Stomach (tissue), 19 donors: ENCODE measurements at places on chromosomes 7 and 10. TPM values are rescaled to one million over a fixed set of nuclear protein-coding genes. Genes with fewer than 3 reads are reported as not detected.

GRCh38 chr7:39085590-39086049, 107.9 kb downstream of the POU6F2 start:
- no peaks in the 10 kb centered on the region for H3K4me1 ChIP-seq
- peak overlapping the region; percentile 1 for H3K4me3 ChIP-seq
- no peak overlapping the region for H3K27ac ChIP-seq
- no peaks in the 10 kb centered on the region for H3K36me3 ChIP-seq
- DNase-seq, result no peak

- no peaks in the 10 kb centered on the region for H3K27me3 ChIP-seq
- no peak overlapping the region for H3K4me3 ChIP-seq
- peaks cover 29% of the 10 kb centered on the region for H3K4me1 ChIP-seq
- H3K36me3 ChIP-seq, result no peaks in the 10 kb centered on the region
Measured at GRCh38 chr10:22618078-22618785, 96.1 kb downstream of the PIP4K2A start.

DNA sequence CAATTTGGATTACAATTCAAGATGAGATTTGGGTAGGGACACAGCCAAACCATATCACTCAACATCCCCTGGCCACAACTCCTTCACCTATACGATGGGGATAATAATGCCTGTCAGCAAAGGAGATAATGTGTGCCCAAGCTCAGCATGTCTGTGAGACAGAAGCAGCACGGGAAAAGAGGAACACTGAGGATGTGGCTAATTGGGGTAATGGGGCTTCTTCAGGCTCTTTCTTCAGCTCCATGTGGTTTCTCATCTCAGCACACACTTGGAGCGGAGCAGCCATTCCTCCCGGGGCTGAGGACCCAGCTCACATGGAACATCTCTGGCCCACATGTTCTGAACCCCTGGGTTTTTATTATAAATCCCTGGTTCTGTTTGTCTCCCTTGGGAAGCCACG, 136.0 kb upstream of the NAMPT start:
- no peak for DNase-seq
- no peaks in the 10 kb centered on the region for H3K36me3 ChIP-seq
- H3K4me1 ChIP-seq, result peaks cover 38% of the 10 kb centered on the region

The PLXNA4 gene
- 12.8 TPM for total RNA-seq

- H3K36me3 ChIP-seq, result peaks cover 14% of the 10 kb centered on the region
- no peak overlapping the region for H3K27ac ChIP-seq
- peaks cover 21% of the 10 kb centered on the region for H3K4me1 ChIP-seq
- no peak for DNase-seq
- no peak overlapping the region for H3K4me3 ChIP-seq
Measured at GRCh38 chr10:132611026-132611910, 73.7 kb downstream of the INPP5A start.

DNA sequence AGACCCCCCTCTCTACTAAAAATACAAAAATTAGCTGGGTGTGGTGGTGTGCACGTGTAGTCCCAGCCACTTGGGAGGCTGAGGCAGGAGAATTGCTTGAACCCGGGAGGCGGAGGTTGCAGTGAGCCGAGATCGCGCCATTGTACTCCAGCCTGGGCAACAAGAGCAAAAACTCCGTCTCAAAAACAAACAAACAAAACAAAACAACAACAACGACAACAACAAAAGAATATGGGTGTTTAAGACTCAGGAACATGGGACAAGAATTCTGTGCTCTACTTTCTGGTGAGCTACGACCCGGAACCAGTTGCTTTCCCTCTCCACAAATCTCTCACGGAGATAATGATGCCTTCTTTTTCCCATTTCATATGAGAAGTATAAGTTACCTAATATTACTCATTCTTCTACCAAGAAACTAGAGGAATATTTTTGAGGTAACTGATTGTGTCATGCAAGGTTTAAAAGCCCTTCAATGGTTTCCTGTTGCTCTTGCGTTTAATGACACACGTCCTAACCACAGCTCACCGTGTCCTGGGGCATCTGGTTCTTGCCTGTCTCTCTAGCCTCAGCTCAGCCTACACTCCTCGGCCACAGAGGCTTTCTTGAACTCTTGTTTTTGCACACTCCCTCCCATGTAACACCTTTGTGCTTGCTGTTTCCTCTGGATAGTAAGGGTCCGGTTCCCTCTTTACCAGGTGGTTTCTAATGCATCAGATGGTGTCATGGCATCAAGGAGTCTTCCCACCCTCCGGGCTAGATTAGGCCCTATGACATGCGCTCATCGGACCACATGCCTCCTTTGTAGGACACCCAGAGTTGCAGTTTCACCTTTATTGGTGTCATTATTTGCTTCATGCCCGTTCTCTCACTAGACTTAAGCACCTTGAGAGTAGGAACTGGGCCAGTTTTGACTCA, 67.5 kb downstream of the PFKFB3 start:
- H3K36me3 ChIP-seq, result no peaks in the 10 kb centered on the region
- no peak overlapping the region for H3K4me3 ChIP-seq

The JMJD1C gene
- 26.4 TPM for total RNA-seq

DNA sequence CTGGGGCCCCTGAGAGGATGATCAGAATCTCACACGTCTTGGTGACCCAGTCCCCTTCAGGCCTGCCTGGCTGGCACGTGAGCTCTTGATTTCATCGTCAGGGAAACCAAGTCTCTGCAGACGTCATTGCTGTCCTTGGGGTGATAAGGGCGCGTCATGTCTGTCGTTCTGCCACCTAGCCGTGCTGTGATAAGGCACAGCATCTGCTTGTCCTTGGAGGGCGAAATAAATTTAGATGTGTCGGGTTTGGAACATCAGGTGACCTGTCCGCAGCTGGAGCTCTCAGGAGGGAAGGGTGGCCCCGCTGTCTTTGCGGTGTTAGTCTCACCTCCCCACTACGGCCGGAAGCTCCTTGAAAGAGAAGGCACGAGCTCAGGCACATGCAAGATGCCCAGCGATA, 129.2 kb downstream of the GRK5 start:
- H3K27me3 ChIP-seq, result no peaks in the 10 kb centered on the region
- peaks cover 7% of the 10 kb centered on the region for H3K4me1 ChIP-seq
- no peak overlapping the region for H3K4me3 ChIP-seq
- DNase-seq, result no peak
- peaks cover 21% of the 10 kb centered on the region for H3K36me3 ChIP-seq
- no peak overlapping the region for H3K27ac ChIP-seq

GRCh38 chr7:150971242-150972022, 6.7 kb downstream of the KCNH2 start:
- H3K27ac ChIP-seq, result peak overlapping the region; percentile 56
- H3K4me3 ChIP-seq, result no peak overlapping the region
- DNase-seq, result no peak
- H3K27me3 ChIP-seq, result peaks cover 29% of the 10 kb centered on the region

- no peak for DNase-seq
- no peak overlapping the region for H3K27ac ChIP-seq
- H3K27me3 ChIP-seq, result no peaks in the 10 kb centered on the region
Measured at GRCh38 chr7:71826141-71826540, 586.0 kb downstream of the CALN1 start.

The MYOZ1 gene
- not detected for total RNA-seq

The DLX6 gene
- total RNA-seq, result not detected

The PRSS58 gene
- total RNA-seq, result not detected

The KEL gene
- total RNA-seq, result not detected

- no peak overlapping the region for H3K27ac ChIP-seq
- H3K4me1 ChIP-seq, result no peaks in the 10 kb centered on the region
- H3K36me3 ChIP-seq, result peaks cover 20% of the 10 kb centered on the region
- no peaks in the 10 kb centered on the region for H3K27me3 ChIP-seq
- DNase-seq, result no peak
- no peak overlapping the region for H3K4me3 ChIP-seq
Measured at GRCh38 chr7:75010036-75010435, 45.5 kb downstream of the CASTOR2 start.

DNA sequence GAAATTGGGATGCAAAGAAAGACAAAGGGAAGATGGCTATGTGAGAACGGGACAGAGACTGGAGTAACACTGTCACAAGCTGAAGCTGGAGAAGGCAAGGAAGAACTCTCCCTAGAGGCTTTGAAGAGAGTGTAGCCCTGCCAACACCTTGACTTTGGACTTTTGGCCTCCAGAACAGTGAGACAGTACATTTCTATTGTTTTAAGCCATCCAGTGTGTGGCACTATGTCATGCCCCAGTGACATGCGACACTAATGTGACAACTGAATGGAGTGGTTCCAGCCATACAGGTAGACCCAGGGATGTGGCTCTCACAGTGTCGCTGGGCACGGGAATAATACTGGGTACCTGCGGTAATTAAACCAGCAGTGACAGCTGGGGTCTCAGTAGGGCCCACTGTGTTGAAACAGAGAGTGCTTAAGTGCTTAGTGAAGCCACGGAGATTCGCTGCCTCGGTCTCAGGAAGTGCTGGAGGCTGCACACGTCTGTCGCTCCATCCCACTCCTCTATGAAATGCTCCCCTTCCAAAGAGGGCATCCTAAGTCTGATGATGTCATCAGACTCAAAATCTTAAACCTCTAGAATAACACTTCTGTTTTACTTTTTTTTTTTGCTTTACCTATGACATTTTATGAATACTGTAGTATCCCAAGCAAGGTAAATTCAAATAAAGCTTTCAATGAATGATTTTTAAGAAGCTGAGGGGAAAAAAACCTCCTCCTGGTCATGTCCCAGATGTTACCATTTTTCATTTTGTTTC, 154.6 kb upstream of the RHEB start:
- no peak for DNase-seq
- H3K27ac ChIP-seq, result no peak overlapping the region
- no peaks in the 10 kb centered on the region for H3K27me3 ChIP-seq
- peaks cover 39% of the 10 kb centered on the region for H3K4me1 ChIP-seq
- no peak overlapping the region for H3K4me3 ChIP-seq

- no peaks in the 10 kb centered on the region for H3K4me1 ChIP-seq
- H3K4me3 ChIP-seq, result no peak overlapping the region
- DNase-seq, result no peak
- H3K27me3 ChIP-seq, result no peaks in the 10 kb centered on the region
Measured at GRCh38 chr7:93933156-93933555, 11.6 kb downstream of the GNG11 start.

- no peak overlapping the region for H3K27ac ChIP-seq
- H3K36me3 ChIP-seq, result no peaks in the 10 kb centered on the region
- DNase-seq, result no peak
- H3K27me3 ChIP-seq, result no peaks in the 10 kb centered on the region
- H3K4me3 ChIP-seq, result no peak overlapping the region
Measured at GRCh38 chr7:98777051-98777450, 92.8 kb downstream of the TMEM130 start.

The ATXN7L1 gene
- total RNA-seq, result 14.8 TPM

The DOCK1 gene
- total RNA-seq, result 40.3 TPM

GRCh38 chr7:92732316-92733036, 103.9 kb downstream of the CDK6 start:
- H3K27me3 ChIP-seq, result no peaks in the 10 kb centered on the region
- H3K4me3 ChIP-seq, result no peak overlapping the region
- no peaks in the 10 kb centered on the region for H3K4me1 ChIP-seq
- DNase-seq, result no peak
- no peaks in the 10 kb centered on the region for H3K36me3 ChIP-seq
- no peak overlapping the region for H3K27ac ChIP-seq

The C10orf62 gene
- not detected for total RNA-seq

DNA sequence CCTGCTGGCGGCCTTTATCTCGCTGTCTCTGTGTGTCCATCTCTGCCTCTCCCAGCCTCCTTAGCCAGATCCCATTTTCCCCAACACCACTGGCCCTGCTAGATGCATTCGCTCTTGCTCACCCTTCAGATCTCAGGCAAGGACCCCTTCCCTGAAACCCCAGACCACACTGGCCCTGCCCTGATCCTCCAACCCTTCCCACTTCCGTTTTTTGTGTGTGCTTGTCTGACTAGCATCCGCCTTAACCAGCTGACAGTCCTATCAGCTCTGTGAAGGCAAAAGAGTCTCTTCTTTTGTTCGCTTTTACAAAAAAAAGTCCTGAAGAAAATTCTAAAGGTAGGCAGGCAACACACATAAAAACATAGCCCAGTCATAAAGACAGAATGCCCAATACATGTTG, 28.7 kb downstream of the CHST15 start:
- DNase-seq, result no peak
- H3K27me3 ChIP-seq, result no peaks in the 10 kb centered on the region
- peaks cover 63% of the 10 kb centered on the region for H3K4me1 ChIP-seq
- no peaks in the 10 kb centered on the region for H3K36me3 ChIP-seq
- peak overlapping the region; percentile 72 for H3K27ac ChIP-seq
- H3K4me3 ChIP-seq, result no peak overlapping the region

- H3K27ac ChIP-seq, result no peak overlapping the region
- DNase-seq, result no peak
- no peaks in the 10 kb centered on the region for H3K27me3 ChIP-seq
Measured at GRCh38 chr10:36621346-36621745, 504.1 kb upstream of the ANKRD30A start.

The WDR86 gene
- total RNA-seq, result 6.2 TPM

The C10orf120 gene
- total RNA-seq, result not detected

The SCIN gene
- 6.2 TPM for total RNA-seq

The LAMB4 gene
- under 0.01 TPM for total RNA-seq

DNA sequence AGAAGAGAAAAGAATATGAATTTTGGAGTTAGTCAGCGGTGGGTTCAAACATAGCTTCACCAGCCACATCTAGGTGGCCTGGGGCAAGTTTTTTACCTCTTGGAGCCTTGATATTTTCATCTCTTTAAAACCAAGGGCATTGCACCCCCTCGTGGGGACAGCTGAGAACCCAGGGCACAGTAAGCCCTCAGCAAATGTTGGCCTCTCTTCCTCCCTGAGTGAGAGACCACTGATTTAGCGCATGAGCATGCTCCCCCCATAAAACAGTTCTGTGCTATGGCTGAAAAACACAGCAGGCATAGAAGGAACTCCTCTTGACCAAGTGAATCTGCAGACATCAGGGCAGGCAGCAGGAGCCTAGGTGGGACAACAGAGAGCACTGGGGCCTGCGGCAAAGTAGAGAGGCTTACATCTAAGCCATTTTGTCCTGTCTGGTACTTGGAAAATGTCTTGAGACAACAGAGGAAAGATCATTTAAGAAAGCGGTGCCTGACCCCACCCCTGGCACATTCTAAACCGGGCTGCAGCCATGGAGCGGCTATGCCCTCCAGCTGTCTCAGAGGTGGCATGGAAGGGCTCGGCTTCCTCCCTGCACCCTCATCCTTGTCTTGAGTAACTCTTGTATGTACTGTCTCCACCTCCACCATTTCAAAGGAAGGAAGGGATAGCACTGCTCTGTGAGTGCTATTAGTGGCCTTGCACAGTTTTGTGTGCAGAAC, 94.7 kb downstream of the ARHGAP22 start:
- H3K4me3 ChIP-seq, result no peak overlapping the region
- H3K27me3 ChIP-seq, result no peaks in the 10 kb centered on the region
- H3K27ac ChIP-seq, result no peak overlapping the region
- no peaks in the 10 kb centered on the region for H3K36me3 ChIP-seq

DNA sequence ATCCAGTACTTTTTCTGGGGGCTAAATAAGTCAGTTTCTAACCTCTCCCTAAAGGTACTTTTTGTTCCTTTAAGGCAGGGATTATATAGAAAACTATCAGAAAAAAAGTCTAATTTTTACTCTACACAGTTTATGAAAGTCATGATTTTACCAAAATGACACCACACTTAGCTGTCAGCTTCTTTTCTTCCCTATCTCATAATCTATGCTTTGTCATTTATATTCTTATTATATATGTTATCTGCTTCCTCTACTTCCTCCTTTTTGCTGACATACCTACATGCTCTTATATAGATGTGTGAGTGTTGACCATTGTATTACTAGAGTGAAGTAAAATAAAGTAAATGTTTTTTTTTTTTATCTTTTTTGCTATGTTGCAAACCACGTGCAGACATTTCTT, 203.9 kb upstream of the CHRM2 start:
- no peak overlapping the region for H3K27ac ChIP-seq
- H3K36me3 ChIP-seq, result no peaks in the 10 kb centered on the region
- no peak for DNase-seq
- no peak overlapping the region for H3K4me3 ChIP-seq
- no peaks in the 10 kb centered on the region for H3K27me3 ChIP-seq
- H3K4me1 ChIP-seq, result no peaks in the 10 kb centered on the region

The NCF1 gene
- 97.4 TPM for total RNA-seq
